ENCODE measurements at places on chromosomes 12 and 14.
A peak's percentile ranks its signal among the peaks of the same experiment; 100 is the strongest.

DNA sequence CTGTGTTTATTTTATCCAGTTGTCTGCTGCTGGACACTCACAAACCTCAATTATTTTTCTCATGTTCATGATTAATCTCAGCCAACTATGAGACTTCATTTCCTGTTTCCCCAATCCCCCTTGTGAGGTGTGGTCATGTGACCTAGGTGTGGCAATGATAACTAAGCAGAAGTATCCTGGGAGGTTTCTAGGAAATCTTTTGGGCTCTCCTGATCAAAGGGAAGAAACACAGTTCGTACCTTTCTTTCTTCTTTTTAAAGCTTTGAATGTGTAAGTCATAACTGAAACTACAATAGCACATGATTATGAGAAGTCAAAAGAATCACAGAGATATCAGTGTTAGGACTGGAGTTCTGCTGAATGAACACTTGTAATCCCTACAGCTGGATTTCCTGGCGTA, 34.4 kb upstream of the MANSC4 start:
- DNase-seq, result no peak

GRCh38 chr12:8849876-8850275, 27.5 kb downstream of the A2ML1 start:
- DNase-seq, result no peak

DNA sequence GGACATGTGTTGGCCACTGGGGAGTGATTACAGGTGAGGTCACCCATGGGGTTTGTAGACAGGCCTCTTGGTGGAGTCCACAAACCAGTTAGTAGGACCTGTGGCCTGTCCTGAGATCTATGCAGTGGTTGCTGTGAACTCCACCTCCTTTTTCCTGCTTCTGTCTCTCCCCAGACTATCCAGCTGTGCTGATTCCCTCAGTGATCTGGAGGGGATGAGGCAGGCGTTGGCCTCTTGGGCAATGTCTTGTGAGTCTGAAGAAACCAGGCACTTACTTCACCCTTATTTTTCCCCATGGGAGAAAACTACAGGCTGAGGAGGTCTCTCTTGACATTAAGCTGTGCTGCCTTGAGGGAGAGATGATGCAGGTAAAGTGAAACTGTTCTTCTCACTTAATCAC, 257.2 kb upstream of the PRICKLE1 start:
- DNase-seq, result no peak

GRCh38 chr12:20620261-20620660, 74.9 kb upstream of the SLCO1C1 start:
- DNase-seq, result no peak

DNA sequence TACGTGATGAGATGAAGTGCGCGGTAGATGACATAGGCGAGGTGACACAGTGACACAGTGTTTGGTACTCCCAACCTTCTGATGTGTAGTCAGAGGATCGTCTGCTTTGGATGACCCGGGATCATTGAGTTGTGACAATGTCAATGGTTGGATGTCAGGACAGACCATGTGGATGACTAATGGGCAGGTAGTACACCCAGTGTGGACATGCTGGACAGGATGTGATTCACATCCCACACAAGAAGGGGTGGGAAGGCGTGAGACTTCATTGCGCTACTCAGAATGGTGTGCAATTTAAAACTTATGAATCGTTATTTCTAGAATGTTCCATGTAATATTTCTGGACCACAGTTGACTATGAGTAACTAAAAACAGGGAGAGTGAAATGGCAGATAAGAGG, 23.8 kb downstream of the MAP3K9 start:
- DNase-seq, result no peak

DNA sequence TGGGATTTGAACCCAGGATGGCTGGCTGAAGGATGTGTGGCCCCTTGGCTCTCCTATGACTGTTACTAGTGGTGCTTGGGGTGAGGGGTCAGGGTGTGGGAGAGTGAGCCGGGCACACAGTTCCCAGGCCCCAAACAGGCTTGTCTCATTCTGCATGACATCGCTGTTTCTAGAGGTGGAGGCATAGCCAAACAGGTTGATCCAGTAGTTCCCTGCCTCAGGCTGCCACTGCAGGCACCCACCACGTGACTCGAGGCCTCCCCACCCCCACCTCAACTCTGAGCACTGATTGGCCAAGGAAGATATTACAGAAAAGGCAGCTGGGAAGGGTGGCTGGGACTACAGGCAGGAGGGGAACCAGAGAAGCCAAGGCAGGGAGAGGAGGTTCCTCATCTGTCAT, 102.6 kb downstream of the NCOR2 start:
- no peak for DNase-seq

DNA sequence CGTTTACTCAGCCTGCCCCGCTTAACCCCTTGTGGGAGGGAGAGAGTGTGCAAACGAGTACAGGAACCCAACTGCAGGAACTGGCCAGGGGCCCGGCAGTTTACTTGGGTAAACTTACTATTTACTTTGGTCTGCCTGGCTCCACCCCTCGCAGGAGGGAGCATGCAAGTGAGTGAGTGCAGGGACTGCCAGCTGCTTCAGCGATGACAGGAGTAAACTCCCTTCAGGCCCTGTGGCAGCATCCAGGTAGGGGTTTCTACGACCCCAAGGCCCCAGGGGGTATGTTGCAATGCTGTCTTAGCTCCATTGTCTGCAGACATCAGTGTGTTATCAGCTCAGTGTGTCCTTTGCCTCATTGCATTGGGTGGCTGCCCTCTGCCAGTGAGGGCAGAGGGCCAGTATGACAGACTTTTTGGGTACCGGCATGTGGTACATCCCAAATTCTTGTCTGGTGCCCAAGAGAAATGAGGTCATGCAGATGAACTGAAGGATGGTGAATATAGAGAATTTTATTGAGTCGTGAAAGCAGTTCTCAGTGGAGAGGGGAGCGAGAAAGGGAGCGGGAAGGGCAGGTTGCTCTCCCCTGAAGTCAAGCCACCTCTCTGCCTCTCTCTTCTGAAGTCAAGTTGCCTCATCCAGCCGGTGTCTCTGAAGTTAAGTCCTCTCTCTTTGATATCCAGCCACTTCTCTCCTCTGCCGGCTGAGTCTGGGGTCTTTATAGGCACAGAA, 181.8 kb downstream of the FUT8 start:
- DNase-seq, result no peak

DNA sequence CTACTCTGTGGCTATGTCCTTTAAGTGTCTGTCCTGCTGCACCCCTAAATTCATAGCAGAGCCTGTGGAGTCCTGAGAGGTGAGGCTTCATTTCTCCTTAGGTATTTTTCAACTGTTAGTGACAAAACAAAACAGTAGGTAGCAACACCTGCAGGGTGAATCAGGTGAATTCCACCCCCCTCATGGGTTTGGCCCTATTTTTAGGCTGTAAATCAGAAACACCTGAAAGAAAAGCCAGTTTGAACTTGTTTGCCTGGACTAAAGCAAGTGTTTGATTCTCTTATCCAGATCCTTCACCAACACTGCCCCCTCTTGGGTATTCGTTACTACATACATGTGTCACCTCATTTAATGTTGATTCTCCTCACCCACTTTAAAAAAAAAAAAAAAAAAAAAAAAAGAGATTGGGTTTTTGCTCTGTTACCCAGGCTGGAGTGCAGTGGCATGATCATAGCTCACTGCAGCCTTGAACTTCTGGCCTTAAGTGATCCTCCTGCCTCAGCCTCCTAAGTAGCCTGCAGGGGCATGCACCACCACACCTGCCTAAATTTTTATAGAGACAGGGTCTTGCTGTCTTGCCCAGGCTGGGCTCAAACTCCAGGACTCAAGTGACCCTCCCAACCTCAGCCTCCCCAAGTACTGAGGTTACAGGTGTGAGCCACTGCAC, 10.3 kb downstream of the TBPL2 start:
- DNase-seq, result no peak

GRCh38 chr12:56115329-56115728, 1.1 kb upstream of the RPL41 start:
- no peak for DNase-seq

DNA sequence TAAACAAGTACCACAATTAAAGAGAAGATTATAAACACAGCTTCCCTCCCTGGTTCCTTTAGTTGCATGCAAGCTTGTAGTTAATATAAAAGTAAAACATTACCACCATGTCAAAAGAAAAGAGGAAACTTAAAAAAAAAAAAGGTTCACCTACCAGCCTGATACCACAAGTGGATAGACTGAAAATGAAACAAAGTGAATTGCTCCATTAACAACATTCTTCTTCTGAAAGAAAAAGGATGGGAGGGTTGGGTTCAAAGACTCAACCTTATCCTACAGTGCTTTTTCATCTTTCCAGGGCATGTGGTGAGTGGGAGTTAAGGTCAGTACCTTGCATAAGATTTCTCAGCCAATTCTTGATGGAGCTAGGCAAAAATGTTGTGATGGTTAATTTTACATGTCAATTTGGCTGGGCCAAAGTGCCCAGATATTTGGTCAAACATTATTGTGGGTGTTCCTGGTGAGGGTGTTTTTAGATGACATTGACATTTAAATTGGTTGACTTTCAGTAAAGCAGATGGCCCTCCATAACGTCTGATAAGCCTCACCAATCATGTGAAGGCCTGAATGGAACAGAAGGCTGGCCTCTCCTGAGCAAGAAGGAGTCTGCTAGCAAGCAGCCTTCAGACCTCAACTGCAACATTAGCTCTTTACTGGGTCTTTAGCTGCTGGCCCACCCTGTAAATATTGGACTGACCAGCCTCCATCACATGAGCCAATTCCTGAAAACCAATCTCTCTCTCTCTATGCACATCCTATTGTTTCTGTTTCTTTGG, 28.8 kb downstream of the VCPKMT start:
- no peak for DNase-seq

- DNase-seq, result no peak
These were observed 134.1 kb downstream of the PLEKHA5 start for GRCh38 chr12:19263672-19264071.

GRCh38 chr12:113276946-113277500, 55.8 kb downstream of the TPCN1 start:
- no peak for DNase-seq

DNA sequence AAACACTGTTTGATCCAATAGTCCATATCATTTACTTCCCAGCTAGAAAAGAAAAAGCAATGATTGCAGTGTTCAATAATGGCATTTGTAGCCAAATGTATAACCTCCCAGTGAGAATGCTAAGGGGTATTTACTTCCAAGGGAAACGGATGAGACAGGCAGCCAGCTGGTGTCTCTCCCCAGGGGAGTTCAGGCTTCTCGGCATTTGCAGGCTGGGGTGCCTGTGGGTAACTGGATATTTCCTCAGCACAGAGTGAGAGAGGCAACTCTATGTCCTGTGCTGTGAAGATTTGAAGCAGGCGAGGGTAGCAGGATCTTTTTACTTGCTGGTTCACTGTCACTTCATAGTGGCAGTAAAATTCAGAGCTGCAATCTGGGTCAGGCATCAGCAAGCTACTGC, 1455.6 kb upstream of the TMEM132C start:
- DNase-seq, result no peak

- no peak for DNase-seq
These were observed 1320.6 kb downstream of the LRFN5 start for GRCh38 chr14:42927313-42927712.

DNA sequence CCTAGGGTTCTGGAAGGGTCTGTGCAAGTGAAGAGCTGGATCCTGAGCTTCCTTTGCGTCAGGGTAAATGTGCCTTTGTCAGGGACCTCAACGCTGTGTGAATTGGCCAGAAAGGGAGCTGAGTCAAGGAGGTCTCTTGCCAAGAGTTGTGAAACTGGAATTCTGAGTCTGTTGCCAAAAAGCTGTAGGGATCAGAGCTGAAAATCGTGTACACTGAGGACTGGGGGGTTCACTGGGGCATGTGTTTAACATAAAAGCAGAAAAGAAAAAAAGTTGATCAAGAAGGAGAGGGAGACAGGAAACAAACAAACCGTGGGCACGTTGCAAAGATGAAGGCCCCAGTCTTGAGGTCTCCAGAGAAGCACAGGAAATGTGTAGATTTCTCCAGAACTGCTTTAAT, 1081.5 kb downstream of the VRK1 start:
- no peak for DNase-seq

DNA sequence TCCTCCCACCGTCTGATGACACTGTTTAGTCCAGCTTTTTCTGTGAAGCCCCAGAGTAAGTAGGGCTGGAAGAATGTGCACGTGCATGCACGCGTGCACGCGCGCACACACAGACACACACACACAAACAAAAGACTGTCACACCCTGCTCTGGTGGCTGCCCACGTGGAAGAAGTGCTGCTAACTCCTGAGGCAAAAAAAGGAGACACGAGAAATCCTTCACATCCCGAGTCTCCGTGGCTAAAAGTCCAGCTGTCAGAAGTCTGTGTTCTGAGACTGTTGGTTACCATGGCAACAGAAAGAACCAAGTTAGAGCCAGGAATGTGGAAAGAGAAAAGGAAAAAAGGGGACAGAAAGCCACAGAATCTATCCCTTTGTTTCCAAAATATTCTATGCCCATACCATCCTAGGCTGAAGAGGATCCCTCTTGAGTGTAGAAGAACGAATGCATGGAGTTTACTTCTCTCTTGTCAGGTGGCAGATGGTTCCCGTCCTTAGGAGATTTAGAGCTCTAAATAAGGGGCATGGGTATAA, 1.6 kb upstream of the C12orf71 start:
- DNase-seq, result no peak

GRCh38 chr12:127334365-127334764, 932.6 kb upstream of the TMEM132C start:
- DNase-seq, result no peak

- DNase-seq, result no peak
These were observed 412.2 kb upstream of the GARIN6 start for GRCh38 chr12:99235381-99235780.

DNA sequence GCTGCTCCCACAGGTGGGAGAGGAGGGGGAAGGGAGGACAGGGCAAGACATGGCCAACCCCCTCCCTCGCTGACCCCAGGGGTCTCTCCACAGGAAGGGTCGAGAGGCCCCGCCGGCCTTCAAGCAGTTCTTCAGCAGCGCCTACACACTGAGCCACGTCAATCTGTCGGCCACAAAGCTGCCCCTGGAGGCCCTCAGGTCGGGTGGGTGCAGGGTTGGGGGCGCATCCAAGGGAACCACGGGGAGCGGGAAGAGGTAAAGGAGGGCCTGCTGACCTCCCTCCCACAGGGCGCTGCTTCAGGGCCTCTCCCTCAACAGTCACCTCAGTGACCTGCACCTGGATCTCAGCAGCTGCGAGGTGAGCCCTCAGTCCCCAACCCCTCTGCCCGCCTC, 6.1 kb downstream of the CARMIL3 start:
- DNase-seq, result no peak

- DNase-seq, result no peak
These were observed 73.1 kb upstream of the RAP1B start for GRCh38 chr12:68537571-68537970.

GRCh38 chr12:117212563-117213190, 22.4 kb upstream of the FBXO21 start:
- peak; percentile 25 for DNase-seq

GRCh38 chr14:99752486-99753121, 40.6 kb upstream of the EML1 start:
- DNase-seq, result no peak

Data from effector CD8-positive, alpha-beta T cell (primary cell).